ENCODE measurements at places on chromosomes 16 and 17.

DNA sequence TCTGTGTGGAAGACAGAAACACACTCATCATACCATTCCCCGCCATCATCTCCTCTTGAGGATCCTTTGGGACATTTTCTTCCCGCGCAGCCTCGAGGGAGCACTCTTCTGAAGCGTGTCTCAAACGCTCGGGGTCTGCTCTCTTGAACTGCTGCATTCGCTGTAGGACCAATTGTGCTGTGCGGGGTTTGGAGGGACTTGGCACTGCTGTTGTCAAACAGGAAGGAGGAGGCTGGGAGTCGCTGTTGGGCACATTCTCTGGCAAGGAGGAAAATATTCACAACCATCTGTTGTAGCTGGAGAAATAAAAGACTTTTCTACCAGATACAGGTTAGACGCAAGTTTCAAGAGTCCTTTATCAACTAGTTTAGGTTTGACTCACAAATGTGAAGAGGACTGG is 5.0 kb downstream of the SLX4 start:
- DNase-seq = no peak

- DNase-seq = no peak
Observed at GRCh38 chr17:59796138-59796537, 88.7 kb downstream of the VMP1 start.

DNA sequence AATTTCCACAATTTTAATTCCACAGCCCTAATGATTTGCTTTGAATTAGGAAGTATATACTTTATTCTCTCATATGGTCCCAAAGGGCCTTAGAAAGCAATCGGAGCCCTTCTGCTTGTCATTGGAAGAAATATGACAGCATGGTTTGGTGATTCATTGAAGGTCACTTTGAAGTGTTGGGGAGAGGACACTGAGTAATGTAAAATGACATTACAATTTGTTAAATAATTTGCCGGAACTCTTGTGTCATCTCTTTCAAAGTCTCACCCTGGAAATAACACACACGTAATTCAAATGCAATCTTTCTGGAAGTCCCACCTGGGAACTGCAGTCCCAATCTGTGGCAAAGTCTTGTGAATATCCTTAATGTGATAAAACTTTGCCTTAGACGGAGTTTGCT is 59.8 kb downstream of the BMERB1 start:
- DNase-seq = no peak

GRCh38 chr17:8473451-8474192 is 37.9 kb downstream of the NDEL1 start:
- DNase-seq = no peak

DNA sequence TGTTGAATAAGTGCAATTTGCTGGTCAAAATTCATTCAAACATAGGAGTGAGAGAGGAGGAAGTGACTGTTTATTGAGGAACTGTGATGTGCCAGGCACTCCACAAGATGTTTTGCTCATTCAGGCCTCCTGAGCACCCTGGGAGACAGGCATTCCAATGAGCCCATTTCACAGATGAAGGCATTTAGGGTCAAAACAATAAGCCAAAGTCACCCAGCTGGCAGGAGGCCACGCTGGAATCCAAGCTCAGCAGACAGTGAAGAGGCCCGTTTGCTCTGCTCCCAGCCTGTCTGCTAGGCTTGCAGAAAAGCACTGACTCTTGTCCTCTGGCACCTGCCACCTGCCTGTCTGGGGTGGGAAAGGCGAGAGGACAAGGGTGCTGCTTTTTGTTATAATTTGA is 10.1 kb upstream of the SLC25A39 start:
- no peak for DNase-seq

DNA sequence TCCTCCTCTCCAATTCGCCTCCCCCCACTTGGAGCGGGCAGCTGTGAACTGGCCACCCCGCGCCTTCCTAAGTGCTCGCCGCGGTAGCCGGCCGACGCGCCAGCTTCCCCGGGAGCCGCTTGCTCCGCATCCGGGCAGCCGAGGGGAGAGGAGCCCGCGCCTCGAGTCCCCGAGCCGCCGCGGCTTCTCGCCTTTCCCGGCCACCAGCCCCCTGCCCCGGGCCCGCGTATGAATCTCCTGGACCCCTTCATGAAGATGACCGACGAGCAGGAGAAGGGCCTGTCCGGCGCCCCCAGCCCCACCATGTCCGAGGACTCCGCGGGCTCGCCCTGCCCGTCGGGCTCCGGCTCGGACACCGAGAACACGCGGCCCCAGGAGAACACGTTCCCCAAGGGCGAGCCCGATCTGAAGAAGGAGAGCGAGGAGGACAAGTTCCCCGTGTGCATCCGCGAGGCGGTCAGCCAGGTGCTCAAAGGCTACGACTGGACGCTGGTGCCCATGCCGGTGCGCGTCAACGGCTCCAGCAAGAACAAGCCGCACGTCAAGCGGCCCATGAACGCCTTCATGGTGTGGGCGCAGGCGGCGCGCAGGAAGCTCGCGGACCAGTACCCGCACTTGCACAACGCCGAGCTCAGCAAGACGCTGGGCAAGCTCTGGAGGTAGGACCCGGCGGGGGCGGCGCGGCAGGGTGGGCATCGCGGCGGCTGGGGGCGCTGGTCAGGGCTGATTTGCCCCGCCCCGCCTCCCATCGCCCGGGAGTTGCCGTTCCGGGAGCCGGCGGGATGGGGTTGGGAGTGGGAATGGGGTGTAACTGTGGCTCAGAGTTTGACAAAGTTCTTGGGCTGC is 567 bp downstream of the SOX9 start:
- DNase-seq = no peak

DNA sequence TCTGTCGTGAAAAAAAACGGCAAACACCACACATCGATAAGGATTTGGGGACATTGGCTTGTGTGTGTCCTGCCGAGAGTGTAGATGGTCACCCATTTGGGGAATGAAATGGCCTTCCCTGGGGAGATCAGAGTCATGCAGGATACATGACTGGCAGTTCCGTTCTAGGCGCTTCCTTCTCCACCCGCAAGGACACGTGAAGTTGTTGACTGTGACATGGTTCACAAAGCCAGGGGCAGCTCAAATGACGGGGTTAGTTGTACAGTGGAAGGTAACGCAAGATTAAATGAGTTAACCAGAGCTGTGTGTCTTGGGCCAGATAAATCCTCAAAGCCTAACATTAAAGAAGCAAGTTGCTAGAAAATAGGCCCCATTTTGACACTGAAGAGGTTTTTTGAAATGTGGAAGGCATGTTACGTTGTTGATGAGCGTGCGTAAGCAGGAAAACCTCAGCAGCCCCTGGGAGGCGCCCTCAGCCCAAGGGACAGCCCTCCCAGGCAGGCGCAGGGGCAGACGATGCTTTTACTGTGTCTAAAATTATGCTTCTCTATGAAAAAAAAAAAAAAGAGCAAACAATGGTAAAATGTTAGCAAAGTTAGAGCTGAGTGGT is 35.9 kb upstream of the CHMP6 start:
- no peak for DNase-seq

DNA sequence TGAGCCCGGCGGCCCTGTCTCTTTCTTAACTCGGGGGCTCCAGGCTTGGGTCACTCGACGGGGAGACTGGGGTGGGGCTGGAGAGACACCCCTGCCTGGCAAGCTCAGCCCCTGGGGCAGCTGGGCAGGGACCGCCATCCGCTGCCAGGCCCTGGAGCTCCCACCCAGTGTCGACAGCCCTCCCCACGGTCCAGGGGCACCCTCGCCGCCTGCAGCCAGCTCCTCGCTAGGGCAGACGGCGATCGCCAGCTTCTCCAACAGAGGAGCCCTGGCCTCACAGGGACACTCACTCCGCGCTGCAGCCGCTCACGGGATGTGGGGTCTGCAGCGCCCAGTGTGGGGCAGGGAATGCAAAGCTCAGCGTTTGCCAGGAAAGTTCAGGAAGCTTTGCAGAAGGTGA is 16.0 kb upstream of the APRT start:
- DNase-seq = no peak

DNA sequence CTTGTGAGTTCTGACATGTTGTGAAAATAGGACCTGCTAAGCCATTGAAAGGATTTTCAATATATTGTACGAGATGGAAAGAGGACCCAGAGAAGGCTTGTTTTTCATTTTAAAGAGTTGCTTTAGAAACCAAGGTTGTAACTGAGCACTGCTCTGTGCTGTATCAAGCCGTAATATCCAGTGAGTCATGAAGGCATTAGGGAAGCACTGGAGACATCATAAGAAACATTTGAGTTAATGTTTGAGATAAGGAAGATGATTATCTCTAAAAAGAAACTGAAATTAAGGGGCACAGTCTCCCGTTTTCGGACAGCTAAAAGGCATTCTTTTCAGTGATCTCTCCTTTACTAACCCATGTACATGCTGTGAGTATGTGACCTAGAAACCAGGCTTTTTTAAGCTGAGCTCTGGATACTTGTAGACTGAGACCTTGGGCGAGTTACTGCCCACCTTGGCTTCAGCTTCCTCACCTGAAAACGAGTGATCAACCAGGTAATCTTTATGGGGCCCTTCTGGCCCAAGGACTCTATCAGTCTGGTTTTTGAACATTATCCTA is 149.2 kb upstream of the TBX2 start:
- DNase-seq = no peak

- DNase-seq = no peak
Observed at GRCh38 chr17:34725725-34726124, 146.3 kb downstream of the TMEM132E start.

DNA sequence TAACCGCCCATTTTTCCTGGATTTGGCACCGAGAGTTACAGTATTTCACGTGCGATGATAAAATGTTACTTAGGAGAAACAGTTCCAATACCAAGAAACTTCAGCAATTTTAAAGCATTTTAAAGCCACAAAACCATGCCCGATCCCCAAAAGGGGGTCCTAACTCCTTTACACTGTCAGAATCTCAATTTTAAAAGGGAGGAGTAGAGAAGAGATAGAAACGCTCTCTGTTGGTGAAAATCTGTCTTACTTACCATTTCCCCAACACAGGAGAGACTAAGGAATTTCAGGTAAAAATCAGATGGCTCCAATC is 526 bp upstream of the RNASEK start:
- no peak for DNase-seq
